Femur (tissue), 1 donor: ENCODE measurements at places on chromosomes 6 and 20.

GRCh38 chr6:3376893-3377535 lies 79.8 kb downstream of the SLC22A23 start:
- no peak for DNase-seq

DNA sequence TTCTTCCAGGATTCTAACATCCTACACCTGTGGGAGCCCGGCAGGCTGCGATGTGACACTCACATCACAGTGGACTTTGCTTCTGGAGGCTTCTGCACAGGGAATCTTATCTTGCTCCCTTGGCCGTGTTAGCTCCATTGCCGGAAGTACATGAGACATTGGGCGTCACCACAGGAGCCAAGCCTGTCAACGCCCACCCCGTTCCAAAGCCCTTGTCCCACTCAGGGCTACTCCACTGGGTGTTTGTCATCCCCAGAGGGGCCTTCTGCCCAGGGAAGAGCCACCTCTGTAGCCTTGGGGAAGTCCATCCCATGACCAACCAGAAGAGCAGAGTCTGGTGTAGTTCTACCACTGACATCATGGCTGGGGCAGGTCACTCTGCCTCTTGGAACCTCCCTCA lies 1.7 kb downstream of the RAB44 start:
- no peak for DNase-seq

DNA sequence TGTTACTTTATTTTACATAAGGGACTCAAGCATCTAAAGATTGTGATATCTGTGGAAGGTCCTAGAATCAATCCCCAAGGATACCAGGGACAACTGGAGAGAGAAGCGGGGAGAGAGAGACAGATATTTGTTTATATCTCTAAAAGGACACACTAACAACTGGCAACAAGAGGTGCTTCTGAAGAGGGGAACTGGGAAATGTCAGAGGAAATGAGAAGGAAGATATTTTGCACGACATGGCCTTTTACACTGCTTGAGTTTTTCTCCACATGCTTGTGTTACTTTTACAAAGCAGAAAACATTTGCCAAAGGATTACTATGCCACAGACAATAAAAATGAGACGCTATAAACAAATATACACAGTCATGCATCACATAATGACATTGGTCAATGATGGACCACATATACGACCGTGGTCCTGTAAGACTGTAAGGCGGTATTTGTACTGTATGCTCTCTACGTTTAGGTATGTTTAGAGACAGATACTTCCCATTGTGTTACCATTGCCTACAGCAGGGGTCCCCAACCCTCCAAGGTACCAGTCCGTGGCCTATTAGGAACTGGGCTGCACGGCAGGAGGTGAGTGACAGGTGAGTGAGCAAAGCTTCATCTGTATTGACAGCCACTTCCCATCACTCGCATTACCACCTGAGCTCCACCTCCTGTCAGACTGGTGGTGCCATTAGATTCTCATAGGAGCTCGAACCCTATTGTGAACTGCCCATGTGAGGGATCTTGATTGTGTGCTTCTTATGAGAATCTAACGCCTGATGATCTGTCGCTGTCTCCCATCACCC lies 64.6 kb upstream of the PTPN1 start:
- no peak for DNase-seq

DNA sequence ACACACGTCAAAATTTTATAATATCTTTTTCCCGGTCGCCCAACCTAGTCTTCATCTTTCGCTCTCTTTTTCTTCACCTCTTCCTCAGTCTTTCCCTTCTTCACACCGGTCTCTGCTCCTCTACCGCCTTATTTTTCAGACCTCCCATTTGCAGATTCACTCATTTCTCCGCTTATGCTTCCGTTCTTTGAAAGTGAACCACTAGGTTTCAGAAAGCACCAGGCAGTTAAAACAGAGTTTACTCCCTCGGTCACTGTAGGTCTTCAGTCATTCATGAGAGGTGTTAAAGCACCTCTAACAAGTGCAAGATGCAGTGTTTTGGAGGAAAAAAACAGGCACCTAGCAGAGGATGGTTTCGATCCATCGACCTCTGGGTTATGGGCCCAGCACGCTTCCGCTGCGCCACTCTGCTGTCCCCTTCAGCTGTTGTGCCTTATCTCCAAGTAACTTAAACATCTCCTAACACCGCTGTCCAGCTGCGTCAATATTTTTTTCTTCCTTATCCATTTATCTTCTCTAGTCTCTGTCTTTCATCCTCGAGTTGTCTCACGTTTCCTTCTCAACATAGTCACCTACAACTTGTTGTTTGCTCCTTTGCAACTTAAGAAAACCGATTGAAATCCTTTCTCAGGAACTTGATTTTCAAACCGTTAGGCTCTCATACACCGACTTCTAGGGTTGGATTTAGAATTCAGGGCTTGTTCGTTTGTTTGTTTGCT lies 119.7 kb upstream of the ZNF184 start:
- peak; percentile 49 for DNase-seq

- DNase-seq: no peak
Measured at GRCh38 chr20:19652591-19653026, 105.4 kb upstream of the RIN2 start.

DNA sequence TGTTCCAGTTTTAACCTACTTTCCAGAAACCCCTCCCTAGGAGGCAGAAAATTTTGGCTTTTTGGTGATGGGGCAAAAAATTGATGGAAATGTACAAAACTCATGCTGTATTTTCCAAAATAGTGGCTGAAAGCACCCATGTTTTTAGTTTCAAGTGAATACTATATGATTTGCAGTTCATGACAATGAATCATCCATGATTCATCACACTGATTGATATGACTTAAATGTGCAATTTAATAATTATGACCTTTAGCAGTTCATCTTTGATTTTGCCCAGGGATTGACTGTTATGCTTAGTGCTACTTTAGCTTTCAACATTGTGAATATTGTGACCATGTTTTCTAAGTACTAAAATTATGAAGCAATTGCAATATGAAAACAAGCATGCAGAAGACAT lies 478.7 kb downstream of the HTR1B start:
- no peak for DNase-seq

- no peak for DNase-seq
Measured at GRCh38 chr20:23832775-23833513, 6.4 kb upstream of the CST2 start.

GRCh38 chr6:87807475-87807874 lies 105.4 kb upstream of the AKIRIN2 start:
- DNase-seq: no peak

DNA sequence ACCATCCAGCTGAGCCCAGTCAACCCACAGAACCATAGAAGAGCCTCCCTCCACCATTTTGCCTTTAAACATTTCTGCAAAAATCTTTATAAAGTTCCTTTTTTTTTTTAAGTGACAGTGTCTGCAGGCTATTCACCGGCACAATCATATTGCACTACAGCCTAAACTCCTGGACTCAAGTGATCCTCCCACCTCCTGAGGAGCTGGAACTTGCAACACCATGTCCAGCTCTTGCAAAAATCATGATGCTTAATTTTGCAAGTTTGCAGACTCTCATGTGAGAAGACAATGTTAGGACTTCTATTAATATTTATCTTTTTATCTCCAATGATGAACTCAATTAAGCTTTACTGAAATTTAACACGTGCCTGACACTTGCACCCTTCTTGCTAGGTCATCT lies 88.8 kb downstream of the INSM1 start:
- no peak for DNase-seq

DNA sequence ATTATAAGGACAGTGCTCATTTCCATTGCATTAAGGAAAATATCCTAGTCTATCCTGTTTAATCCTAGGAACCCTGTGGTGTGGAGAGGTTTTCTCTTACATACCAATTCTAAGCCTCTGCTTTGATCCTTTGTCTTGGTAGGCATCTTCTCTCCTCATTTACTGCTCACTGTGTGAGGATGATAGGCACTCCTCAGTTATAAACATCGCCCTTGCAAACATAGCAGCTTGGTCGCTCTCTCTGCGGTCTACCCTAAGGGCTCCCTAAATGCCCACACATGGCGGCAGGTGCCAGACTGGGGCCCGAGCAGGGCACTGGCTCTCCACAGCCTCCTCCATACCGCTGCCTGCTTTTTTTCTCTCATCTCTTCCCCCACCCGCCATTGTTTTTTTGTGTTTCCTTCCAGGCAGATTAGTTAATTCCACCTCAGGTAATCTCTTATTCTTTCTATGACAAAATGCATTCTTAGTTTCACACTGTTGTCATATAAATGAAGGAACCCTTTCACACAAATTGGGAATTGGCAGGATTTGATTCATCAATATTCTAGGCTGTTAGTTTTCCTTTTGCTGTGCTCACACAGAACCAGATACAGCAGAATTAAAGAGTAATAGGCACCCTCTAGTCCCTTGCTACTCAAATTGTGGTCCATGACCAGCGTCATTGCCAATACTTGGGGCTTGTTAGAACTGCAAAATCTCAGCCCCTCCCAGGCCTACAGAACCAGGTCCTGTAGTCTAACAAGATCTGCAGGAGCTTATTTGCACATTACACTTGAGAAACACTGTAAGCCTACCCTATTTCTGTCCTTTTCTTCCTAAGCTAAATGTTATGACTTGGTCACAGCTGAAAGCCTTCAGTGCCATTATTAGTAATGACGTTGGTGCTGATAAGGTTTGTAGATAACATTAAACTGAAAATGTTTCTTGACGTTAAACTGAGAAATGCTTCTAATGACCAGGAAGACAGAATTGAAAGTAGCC lies 36.3 kb downstream of the CARMIL1 start:
- DNase-seq: no peak

DNA sequence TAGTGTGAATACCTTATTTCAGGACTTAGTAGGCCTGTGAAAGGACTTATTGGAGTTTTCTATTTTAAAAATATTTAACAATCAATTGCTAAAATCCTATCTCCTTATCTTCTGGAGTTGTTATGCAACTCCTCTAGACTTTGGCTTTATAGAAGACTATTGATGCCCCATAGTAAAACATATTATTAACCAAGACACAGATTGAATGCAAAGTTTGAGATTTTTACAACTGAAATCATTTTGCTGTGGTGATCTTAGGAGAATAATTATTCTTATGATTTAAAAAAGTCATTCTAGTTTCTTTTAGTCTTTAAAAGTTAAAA lies 4.5 kb downstream of the HEY2 start:
- DNase-seq: no peak
